ENCODE measurements at places on chromosomes 12 and 14.

DNA sequence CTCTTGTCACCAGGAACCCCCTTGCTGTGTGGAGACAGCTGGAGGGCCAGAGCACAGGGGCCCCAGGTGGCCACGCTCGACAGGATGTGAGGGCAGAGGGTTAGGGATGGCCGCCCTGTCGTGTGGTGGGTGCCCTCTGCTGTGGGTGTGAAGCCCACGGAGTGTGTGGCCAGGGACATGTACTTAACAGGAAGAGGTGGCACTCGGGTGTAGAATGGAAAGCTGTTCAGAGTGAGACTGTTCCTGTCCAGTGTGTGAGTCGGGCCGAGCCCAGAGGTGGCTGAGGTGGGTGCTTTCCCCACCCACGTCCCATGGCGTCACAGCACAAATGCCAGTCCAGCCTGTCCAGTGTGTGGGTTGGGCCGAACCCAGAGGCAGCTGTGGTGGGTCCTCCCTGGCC is 47.1 kb downstream of the FBRSL1 start:
- DNase-seq, result no peak

GRCh38 chr14:71514941-71515919 is 417.0 kb upstream of the RGS6 start:
- no peak for DNase-seq

DNA sequence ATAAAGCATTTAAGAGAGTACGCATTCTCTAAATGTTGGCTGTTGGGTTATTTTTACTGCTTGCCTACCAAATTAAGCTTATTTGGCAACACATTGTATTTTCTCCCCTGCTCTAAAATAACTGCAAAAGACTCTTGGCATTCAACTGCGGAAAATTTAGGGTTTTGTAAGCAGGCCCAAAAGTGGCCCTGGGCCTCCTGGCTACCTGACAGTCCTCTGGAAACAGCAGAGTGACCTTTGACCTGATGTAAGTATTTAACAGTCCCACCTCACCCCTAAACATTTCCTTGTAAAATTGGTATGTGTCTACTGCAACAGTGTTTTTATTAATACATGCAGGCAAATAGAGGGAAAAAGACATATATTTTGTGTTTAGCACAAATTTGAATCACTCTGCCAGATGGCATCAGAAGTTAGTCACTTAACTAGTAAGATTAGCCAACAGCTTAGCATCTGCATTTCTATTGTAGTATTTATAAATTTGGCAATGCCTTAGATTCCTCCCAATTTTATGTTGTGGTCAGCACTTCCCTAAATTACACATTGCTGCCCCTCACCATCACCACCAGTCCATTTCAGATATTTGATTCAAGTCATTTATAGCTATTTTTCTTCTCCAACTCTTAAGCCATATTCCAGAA is 11.2 kb downstream of the LLPH start:
- DNase-seq, result no peak

- peak; percentile 76 for DNase-seq
Observed at GRCh38 chr14:106845286-106846087, 1319.1 kb downstream of the TMEM121 start.

DNA sequence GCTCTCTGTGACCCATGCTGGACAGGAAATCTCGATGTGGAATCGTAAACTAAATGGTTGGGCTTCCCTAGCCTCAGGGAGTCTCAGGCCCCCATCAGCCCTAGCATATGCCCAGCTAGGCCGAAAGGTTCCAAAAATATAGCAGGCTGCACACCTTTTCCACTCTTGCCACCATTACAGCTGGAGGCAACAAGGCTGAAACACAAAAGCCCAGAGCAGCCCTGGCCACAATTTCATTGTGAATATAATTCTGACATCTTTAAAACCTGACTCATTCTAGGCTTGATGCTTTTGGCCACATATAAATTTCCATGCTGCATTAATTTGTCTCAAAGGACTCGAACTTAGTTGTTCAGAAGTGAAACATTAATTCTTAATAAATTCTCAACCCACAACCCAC is 382.2 kb downstream of the GRIN2B start:
- no peak for DNase-seq

DNA sequence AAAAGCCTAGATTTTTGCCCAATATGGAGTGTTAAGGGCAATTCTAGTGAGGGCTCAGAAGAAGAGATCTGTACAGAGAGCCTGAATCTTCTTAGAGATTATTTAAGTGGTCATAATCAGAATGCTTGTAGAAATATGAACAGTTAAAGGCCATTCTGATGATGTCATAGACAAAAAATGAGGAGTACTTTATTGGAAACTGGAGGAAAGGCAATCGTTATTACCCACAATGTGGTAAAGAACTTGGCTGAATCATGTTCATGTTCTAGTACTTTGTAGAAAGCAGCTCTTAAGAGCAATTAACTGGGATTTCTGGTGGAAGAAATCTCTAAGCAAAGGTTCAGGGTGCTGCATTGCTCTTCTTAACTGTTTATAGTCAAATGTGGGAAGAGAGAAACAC is 36.4 kb upstream of the SYT10 start:
- no peak for DNase-seq

GRCh38 chr12:27762757-27763156 is 17.3 kb upstream of the KLHL42 start:
- DNase-seq, result no peak

DNA sequence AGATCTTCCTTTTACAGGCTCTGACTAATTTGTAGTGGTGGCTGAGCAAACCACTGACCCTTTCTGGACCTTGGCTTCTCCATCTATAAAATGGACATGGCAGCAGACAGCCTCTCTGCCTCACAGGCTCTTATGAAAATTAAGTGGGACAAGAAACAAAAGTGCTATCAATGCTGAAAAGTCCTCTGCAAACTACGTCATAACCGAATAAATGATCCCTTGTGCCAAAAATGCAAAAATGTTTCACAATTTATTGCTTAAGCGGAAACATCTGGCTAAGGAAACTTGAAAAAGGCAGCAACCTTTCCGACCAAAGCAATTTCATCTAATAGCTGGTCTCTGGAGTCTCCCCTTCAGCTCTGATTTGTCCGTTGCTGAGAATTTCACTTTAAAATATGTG is 108.5 kb upstream of the PLXNC1 start:
- DNase-seq, result peak; percentile 22

DNA sequence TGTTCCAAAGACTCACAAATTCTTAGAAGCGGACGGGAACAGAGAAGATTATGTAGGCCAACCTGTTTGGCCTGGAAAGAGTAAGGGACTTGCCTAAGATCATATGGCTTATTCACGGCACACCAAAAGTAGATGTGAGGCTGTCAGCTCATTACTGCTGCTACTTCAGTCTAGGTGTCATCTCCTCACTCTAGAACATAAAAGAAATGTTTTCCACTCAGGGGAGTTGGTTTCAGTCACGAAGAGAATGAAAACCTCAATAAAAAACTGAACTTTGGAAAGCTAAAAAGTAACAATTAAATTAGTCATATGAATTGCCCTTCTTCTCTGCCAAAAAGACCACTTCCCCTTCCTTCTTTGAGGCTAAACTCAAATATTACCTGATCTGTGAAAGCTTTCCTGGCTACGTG is 658 bp upstream of the CEP128 start:
- peak; percentile 19 for DNase-seq

DNA sequence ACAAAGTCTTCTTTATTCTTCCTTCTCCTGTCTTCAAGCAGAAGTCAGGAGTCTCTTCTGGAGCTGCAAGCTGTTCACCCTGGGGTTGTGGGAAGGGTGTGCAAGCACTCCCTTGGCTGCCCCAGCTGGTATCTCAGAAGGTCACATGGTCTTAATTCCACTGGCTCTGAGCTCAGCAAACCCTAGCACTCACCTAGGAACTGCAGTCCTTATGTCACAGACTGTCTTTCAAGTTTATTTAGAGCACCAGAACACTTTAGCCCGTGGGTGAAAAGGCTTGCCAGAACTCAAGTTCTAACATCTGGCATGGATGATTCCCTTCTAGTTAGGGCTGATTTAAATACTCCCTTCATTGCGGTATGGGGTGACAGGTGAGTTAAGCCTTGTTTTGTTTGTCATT is 379.0 kb downstream of the CCER1 start:
- DNase-seq, result no peak

DNA sequence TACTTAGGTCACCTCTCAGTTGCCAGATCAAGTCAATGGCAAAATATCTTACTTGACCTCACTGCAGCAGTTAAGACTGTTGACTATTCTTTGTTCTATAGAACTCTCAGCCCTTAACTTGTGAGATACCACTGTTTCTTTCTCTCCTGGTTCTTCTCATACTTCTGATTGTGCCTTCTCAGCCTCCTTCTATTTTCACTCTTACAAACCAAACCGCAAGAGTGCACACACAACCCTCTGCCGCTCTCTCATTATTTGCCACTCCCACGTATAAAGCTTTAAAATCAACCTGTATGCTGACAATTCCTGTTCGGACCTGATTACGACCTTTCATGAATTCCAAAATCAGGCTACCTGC is 4.5 kb downstream of the E2F7 start:
- no peak for DNase-seq

DNA sequence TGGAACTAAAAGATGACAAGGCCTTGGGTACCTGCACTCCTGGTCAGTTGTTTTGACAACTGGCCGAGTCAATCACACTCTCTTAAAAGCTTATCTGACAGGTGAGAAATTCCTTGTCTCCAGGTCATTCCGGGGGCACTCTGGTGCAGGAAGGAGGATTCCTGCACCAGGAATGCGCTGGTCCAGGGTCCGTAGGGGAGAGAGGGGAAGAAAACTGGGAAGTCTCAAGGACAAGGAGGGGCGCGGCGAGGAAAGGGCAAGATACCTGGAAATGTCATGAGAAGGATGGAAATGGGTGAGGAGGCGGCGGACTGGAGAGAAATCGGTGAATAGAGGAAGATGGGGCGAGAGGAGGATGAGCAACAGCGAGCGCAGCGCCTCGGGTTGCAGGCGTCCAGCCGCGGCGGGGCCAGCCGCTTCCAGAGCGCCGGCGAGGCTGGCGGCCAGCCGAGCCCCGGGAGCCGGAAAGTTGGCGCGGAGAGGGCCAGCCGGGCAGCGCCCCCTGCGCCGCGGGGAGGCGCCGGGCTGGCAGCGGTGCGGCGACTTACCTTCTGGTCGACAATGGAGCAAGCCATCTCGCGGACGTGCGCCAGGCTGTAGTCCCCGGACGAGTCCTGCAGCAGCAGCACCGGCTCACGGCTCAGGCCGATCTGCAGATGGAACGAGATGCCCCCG is 809 bp downstream of the PRKD1 start:
- peak; percentile 26 for DNase-seq

GRCh38 chr12:58877243-58877743 is 43.0 kb downstream of the LRIG3 start:
- DNase-seq, result no peak

All from B cell (primary cell).